Esophagus squamous epithelium (tissue), 5 donors: ENCODE measurements at places on chromosomes 11 and 22.

- DNase-seq: no peak
Measured at GRCh38 chr11:108751444-108751843, 86.6 kb downstream of the DDX10 start.

DNA sequence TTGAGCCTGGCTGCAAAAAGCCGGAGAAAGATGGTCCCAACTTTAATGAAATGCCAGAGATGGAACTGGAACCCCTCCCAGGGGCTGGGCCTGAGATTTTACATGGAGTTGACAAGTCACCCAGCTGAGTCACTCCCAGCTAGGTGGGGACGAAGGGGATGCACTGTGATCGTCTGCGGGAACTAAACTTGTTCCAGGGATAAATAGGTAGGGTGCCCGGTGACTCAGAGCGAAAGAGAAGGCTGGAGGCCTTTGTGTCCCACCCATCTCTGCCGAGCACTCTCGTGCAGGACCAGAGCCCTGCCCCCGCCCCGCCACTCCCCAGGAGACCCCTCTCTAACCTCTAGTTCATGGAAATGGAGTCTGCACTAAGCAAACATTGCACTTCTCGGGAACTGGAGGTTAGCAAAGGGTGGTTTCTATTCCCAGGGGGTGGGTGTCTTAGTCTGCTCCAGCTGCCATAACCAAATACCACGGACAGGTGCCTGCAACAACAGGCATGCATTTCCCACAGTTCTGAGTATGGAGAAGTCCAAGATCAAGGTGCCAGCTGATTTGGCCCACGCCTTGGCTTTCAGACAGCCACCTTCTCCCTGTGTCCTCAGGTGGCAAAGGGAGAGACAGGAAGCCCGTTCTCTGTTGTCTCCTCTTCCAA, 60.7 kb upstream of the FADD start:
- DNase-seq: no peak

DNA sequence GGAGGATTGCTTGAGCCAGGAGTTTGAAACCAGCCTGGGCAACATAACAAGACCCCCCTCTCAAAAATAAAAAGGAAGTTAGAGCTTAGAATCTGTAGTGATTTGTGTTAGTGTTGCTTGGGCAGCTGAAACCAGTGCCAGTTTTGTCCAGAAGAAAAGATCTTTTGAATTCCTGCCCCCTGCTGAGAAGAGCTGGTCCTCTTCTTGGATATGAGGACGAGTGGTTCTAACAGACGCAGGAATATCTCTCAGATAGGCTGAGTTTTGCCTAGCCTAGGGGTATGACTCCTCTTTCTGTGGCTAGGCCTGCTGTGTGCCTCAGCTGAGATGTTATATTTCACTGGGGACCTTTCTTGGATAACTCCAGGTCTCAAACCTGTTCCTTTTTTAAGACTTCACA, 102.8 kb downstream of the STIM1 start:
- no peak for DNase-seq

- DNase-seq: no peak
Measured at GRCh38 chr11:34637303-34637702, 16.4 kb downstream of the EHF start.

DNA sequence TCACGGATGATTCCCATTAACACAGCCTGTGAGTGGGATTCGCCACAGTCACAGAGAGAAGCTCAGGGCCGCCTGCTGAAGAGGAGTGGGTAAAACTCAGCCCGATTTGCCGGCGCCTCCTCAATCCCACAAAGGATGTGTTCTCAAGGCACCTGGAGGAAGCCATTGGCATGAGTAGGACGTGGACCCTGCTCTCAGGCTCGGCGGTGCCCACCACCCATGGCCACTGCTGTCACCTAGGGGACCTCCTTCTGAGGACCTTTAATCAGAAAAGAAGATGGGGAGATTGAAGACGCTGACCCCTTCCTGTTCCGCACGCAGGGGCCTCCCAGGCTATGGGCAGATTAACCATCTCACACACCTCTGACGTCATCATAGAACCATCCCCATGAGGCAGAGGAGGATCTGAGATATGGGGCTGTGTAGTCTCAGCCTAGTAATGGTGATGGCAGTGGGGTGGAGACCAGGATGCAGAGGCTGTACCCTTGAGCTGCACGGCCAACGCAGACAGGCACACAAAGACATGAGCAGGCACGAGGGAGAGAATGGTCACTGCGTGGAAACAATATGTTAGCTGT, 571.8 kb downstream of the BRD1 start:
- DNase-seq: no peak

GRCh38 chr22:28208036-28208435, 289.0 kb upstream of the PITPNB start:
- DNase-seq: no peak

DNA sequence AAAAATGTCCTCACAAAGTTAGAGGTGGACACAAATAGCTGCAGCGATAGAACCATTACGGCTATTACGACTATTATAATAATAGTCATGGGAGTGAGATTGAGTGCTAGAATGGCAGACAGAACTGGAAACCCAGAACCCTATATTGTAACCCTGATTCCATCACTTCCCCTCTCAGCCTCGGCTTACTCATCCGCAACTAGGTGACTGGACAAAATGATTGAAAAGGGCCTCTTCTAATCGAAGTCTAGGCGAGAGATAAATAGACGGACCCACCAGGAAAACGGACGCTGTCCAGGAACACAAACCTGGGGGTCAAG, 629 bp downstream of the PSMA1 start:
- DNase-seq: no peak

DNA sequence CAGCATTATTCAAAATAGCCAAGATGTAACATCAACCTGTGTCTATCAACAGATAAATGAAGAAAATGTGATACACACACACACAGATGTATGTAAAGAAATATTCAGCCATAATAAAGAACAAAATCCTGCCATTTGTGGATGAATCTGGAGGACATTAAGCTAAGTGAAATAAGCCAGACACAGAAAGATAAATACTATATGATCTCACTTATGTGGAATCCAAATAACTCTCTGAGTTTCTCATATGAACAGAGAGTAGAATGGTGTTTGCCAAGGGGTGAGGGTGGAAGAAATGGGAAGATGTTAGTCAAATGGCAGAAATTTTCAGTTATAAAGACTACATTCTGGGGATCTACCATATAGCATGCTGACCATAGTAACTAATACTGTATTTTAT, 224.2 kb downstream of the GUCY1A2 start:
- no peak for DNase-seq

DNA sequence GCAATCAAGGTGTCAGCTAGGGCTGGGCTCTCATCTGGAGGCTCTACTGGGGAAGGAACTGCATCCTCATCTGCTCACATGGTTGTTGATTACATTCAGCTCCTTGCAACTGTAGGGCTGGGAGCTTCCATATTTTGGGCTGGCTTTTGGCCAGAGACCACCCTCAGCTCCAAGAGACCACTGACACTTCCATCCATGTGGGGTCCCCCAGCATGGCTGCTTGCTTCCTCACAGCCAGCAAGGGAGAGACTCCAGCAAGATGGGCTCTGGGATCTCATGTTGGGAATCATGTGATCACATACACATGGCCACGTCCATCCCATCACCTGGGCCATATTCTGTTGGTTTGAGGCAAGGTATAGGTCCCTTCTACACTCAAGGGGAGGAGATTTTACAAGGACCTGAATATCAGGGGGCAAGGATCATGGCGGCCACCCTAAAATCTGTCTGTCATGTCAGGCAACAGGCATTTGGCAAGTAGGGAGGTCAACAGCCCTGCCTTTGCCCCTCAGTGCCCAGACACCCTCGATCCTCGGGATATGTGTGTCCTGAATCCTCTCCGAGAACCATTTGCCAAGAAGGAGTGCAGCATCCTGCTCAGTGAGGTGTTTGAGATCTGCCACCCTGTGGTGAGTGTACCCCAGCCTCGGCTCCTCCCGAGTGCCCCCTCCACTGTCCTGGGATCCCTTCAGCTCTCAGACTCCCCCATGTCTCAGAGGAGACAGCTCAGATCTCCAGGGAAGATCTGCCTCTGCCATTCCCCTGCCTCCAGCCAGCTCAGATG, 48.7 kb downstream of the OTOG start:
- DNase-seq: no peak

GRCh38 chr22:45058622-45058912, 48.8 kb upstream of the PHF21B start:
- DNase-seq: no peak

DNA sequence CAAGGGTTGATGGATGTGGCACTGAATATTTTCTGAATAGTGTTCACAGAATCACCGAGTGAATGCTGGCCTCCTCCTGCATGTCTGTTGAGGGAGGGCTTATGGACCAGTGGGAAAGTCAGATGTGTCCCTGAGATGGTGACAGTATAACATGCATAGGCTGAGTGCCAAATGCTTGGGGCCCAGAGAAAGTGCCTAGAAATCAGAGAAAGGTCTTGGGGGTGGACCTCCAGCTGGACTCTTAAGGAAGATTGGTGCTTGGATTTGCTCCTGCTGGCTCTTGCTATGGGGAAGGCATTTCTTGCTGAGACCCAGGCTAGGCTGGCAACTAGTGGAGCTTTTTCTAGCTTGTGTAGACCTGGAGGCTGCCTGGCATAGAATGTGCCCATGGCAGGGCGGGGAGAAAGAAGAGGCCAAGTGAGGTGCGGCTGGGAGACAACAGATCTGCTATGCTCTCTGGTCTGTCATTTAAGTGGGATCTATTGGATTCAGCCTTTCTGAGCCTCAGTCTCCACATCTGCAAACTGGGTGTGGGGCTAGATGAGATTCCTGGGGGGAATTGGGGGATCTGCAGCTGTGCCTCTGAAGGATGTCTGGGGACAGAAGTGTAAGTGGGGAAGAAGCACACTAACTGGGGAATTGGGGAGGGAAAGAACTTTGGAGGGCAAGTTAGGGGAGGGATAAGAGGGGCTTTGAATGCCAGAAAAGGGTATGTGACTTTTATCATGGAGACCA, 27.4 kb downstream of the ZNRF3 start:
- DNase-seq: no peak

- DNase-seq: no peak
Measured at GRCh38 chr11:95499516-95500135, 268.6 kb upstream of the SESN3 start.

DNA sequence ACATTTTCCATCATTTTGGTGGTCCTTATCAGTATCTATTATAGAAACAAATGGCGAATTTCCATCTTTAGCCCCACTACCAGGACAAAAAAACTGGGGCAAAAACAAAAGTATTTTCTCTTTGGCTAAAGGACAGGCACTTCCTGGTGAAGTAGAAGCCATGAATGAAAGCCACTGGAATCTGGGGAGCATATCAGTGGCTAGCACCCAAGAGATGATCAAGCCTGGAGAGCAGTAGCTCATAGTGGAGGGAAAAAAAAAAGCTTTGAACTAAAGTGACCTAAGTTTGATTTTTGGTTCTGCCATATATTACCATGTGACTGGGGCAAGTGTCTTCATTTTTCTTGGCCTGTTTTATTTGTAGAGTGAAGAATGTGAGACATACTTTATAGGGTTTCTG, 272.3 kb downstream of the GUCY1A2 start:
- no peak for DNase-seq

DNA sequence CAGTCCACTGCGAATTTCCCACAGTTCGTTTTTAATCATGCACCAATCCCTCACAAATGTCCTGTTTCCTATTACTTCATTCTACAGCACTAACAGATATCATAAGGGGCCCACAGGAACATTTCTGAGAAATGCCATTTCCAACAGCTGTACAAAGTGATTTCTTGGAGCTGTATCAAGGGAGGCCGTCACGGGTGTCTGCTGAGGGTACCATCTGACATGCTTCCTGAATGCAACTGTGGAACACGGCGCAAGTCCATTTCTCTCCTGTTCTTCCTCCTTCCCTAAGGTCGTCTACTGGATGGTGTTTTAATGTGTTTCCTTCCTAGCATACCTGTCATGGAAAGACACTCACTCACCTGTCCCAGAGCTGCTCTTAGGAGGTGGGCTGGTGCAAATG, 320.7 kb downstream of the LARGE1 start:
- no peak for DNase-seq

GRCh38 chr11:116615211-116615865, 157.4 kb downstream of the BUD13 start:
- DNase-seq: no peak

DNA sequence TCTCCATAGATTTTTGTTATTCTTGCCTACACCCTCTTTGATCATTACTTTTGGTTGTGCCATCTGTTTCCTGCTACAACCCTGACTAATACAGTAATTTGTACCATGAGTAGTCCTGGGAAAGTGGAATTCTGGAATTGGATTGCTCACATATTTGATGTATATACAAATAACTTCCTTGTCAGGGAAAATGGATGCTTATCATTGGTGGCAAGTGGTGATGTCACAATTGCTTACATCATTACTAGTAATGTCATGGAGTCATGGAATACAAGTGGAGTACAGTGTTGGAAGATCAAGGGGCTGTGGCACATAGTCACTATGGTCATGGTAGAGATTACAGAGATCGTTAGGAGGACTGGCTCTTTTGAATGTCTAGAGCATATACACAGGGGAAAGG, 24.4 kb downstream of the AASDHPPT start:
- no peak for DNase-seq

- DNase-seq: no peak
Measured at GRCh38 chr11:115153135-115153534, 351.1 kb downstream of the CADM1 start.
